ENCODE measurements at places on chromosomes 4 and X. TPM values are rescaled to one million over a fixed set of nuclear protein-coding genes. Genes with fewer than 3 reads are reported as not detected.

The GABRA4 gene
- not detected for total RNA-seq

The HMGN5 gene
- total RNA-seq = 4.8 TPM

The SYNPO2 gene
- 8.5 TPM for total RNA-seq

The CXorf38 gene
- total RNA-seq = 7.7 TPM

The DKK2 gene
- 0.18 TPM for total RNA-seq

The CCDC110 gene
- not detected for total RNA-seq

The SULT1B1 gene
- total RNA-seq = 0.28 TPM

DNA sequence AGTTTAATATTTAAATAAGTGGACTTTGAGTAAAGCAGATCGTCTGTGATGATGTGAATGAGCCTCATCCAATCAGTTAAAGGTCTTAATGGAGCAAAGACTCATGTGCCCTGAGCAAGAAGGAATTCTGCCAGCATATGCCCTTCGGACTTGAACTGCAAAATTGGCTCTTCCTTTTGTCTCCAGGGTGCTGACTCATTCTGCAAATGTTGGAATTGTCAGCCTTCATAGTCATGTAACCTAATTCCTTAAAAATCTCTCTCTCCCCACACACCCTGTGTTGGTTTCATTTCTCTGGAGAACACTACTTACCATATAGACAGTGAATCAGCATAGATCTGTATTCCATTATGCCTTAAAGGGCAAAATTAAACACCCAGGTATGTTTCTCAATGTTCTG, 609.8 kb upstream of the GALNTL6 start:
- no peaks in the 10 kb centered on the region for H3K4me1 ChIP-seq
- H3K27me3 ChIP-seq = no peaks in the 10 kb centered on the region
- no peak overlapping the region for H3K27ac ChIP-seq
- H3K4me3 ChIP-seq = no peak overlapping the region
- no peaks in the 10 kb centered on the region for H3K36me3 ChIP-seq

DNA sequence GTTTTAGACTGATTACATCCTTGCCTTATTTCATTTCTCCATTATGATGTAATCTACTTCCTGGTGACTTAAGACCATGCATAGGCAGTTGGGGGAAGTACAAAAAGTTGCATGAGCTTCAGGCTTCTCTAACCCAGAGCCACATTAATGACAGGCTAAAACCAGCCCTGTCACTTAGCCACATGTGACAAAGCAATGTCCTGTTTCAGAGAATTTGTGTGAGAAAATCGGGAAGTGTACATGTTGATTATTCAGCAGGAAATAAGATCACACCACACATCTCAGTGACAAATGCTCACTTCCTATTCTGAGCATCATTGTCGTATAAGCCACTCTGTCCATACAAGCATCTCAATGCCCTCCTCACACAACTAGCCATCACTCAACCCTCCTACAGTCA, 98.5 kb upstream of the MAGEB16 start:
- no peaks in the 10 kb centered on the region for H3K27me3 ChIP-seq
- no peak for DNase-seq
- no peaks in the 10 kb centered on the region for H3K4me1 ChIP-seq
- H3K4me3 ChIP-seq = no peak overlapping the region
- H3K27ac ChIP-seq = no peak overlapping the region

DNA sequence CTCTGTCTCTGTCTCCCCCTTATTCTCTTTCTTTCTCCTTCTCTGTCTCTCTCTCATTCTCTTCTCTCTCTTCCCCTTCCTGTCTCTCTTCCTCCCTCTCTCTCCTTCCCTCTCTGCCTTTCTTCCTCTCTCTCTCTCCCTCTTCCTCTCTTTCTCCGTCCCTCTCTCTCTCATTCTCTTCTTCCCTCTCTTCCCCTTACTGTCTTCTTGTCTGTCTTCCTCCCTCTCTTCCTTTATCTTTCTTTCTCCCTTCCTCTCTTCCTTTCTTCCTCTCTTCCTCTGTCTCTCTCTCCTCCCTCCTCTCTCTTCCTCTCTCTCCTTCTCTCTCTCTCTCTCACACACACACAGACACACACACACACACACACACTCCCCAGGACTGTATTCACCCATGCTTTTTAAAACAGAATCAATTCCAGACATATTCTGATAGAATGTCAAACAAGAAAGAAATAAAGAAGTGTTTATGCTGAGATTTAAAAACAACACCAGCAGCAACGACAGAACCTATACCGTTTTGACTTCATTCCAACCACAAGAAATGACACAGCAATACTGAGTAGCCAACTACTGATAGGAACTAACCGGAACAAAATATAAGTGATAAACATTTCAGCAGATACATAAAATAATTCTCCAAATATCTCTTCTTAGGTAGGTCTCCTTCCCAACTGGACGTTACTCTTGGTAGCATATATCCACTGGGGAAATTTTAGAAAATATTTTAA, 296.7 kb downstream of the ASMT start:
- no peaks in the 10 kb centered on the region for H3K27me3 ChIP-seq
- H3K4me3 ChIP-seq = no peak overlapping the region
- H3K4me1 ChIP-seq = no peaks in the 10 kb centered on the region
- no peak overlapping the region for H3K27ac ChIP-seq
- H3K36me3 ChIP-seq = no peaks in the 10 kb centered on the region

DNA sequence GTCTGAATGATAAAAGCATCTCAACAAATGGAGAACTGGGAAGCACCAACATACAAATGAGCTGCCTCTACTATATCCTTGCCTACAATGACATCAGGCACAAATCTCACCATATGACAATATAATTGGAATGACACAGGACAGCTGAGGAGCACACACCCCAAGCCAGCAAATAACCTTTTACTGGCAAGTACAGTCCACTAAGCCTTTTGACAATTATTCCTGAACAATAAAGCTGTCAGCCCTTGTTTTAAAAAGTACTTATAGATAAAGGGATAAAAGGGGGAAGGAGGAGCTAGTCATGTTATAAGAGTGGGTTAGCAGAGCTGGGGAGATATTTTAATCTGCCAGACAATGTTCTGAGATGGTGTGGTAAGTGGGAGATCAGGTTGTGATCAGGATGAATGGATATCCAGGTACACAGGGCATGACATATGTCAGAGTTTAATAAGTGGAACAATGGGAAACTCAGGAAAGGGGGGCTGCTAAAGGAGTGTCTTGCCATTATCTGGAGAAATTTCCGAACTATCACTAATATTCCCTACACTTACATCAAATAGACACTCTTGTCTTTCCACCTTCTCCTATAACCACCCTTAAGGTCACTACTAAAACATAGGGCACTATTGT, 127.6 kb downstream of the GPC3 start:
- peak; percentile 18 for DNase-seq
- peaks cover 21% of the 10 kb centered on the region for H3K4me1 ChIP-seq
- no peak overlapping the region for H3K4me3 ChIP-seq
- H3K36me3 ChIP-seq = no peaks in the 10 kb centered on the region
- H3K27ac ChIP-seq = no peak overlapping the region

DNA sequence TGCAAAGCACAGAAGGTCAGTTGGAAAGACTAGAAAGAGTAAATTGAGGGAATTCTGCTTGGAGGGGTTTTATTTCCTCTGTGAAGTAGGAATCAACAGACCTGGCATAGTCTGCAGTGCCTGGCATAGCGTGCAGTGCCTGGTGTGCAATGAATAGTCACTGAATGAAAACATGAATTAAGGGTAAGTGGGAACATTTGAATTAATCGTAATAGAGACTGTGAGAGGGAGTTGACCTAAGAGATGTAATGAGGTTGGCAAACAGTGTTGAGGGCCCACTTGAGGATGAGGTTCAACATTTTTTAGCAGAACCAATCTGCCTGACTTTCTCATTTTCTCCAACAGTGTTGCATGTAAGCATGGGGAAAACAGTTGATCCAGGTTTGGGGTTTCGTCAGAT, 377.2 kb upstream of the FTHL17 start:
- H3K4me3 ChIP-seq = no peak overlapping the region
- no peaks in the 10 kb centered on the region for H3K36me3 ChIP-seq
- H3K27me3 ChIP-seq = no peaks in the 10 kb centered on the region
- H3K4me1 ChIP-seq = no peaks in the 10 kb centered on the region

- no peaks in the 10 kb centered on the region for H3K36me3 ChIP-seq
- H3K27me3 ChIP-seq = no peaks in the 10 kb centered on the region
- peak within 1 kb of the TSS; percentile 52 for H3K4me3 ChIP-seq
- DNase-seq = peak; percentile 69
Measured at GRCh38 chrX:30246769-30247489, at the start of gene MAGEB1. Gene MAGEB1 (plus strand): TSS chrX:30247146. CDS start chrX:30250494, 3,348 bp downstream.

GRCh38 chr4:33715841-33716395, 2528.4 kb downstream of the ARAP2 start:
- no peak overlapping the region for H3K27ac ChIP-seq
- no peaks in the 10 kb centered on the region for H3K27me3 ChIP-seq
- H3K36me3 ChIP-seq = no peaks in the 10 kb centered on the region
- H3K4me1 ChIP-seq = peaks cover 10% of the 10 kb centered on the region
- no peak overlapping the region for H3K4me3 ChIP-seq

- H3K36me3 ChIP-seq = peaks cover 16% of the 10 kb centered on the region
- no peak overlapping the region for H3K4me3 ChIP-seq
- H3K27me3 ChIP-seq = no peaks in the 10 kb centered on the region
- DNase-seq = no peak
- no peak overlapping the region for H3K27ac ChIP-seq
Measured at GRCh38 chrX:24768556-24768955, 74.8 kb downstream of the POLA1 start.

DNA sequence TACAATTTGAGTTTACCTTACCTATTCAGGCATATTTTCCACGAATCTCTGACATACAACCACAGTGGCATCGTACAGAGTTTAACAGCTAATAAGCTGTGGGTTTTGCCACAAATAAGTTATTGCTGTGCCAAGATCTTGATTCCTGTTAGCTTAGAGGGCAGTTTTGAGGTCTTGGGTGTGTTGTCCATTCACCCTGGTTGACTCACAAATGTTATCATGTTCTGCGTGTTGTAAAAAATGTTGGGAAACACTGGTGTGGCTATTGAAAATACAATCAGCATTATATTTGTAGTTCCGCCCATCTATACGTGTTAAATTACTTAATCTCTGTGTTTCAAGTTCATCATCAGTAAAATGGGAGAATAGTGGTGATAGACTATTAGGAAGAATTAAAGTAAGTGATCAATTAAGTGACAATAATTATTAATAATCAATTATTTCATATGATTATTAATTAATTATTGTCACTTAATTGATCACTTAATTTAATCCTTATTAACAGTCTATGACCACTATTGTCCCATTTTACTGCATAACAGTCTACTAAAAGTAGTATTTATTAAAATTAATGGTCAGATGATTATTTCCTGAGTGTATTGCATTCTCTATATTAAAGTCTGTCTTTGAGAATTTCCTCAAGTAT, 96.3 kb downstream of the TMA16 start:
- H3K27me3 ChIP-seq = no peaks in the 10 kb centered on the region
- no peaks in the 10 kb centered on the region for H3K4me1 ChIP-seq
- H3K4me3 ChIP-seq = no peak overlapping the region
- no peak for DNase-seq
- H3K36me3 ChIP-seq = no peaks in the 10 kb centered on the region
- H3K27ac ChIP-seq = no peak overlapping the region

DNA sequence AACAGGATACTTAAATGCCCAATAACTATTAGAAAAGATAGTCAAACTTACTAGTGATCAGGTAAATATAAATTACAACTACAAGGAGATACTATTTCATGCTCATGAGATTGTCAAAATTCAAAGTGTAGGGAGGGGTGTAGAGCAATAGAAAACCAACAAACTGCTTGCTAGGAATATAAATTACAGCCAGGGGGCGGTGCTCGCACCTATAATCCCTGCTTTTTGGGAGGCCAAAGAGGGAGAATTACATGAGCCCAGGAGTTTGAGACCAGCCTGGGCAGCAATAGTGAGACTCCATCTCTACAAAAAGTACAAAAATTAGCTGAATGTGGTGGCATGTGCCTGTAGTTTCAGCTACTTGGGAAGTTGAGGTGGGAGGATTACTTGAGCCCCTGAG, 556.5 kb upstream of the NR3C2 start:
- no peaks in the 10 kb centered on the region for H3K4me1 ChIP-seq
- no peak overlapping the region for H3K27ac ChIP-seq
- peak; percentile 3 for DNase-seq
- H3K27me3 ChIP-seq = no peaks in the 10 kb centered on the region

- H3K4me1 ChIP-seq = no peaks in the 10 kb centered on the region
- no peak overlapping the region for H3K27ac ChIP-seq
- no peak overlapping the region for H3K4me3 ChIP-seq
Measured at GRCh38 chr4:17717301-17717700, 64.1 kb downstream of the FAM184B start.
